Fibroblast of skin of left biceps (primary cell): ENCODE measurements at places on chromosomes 5 and 9.

DNA sequence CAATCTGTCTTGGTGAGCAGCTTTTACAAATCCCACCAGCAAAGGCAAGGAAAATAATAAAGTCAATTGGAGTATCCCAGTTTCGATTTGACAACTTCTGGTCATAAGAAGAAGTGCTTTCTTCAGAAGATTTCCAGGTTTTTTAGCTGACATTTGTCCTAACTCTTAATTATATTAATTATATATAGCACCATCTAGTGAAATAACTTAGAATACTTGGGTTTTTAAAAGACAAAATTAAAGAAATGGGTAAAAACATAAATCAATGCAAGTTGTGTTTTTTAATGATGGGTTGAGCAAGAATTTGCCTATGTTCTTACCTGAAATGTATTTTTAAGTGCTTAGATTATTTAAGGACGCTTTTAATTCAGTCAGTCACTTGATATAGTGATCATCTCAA, 421.8 kb downstream of the ACTL7B start:
- DNase-seq: no peak

GRCh38 chr9:75186767-75187380, 98.6 kb downstream of the OSTF1 start:
- DNase-seq: no peak

GRCh38 chr5:59661311-59661710, 232.2 kb downstream of the PDE4D start:
- DNase-seq: no peak

GRCh38 chr5:15034379-15034778, 162.8 kb upstream of the ANKH start:
- DNase-seq: no peak

DNA sequence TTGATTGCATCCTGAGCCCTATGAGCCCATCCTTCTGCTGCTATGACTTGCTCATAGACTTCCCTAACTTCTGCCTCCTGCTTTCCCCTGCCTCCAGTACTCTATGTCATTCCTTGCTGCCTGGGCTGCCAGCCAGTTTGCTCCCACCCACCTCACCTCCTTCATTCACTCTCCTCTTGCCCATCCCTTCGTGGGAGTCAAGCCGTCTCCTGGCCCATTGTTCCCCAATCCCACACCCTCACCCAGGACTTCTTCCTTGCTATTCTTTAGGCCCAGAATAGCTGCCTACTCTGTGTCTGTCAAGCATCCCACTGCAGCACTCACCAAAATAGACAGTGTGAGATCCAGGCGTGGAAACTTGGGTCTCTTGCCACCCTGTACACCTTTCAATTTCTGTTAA, 131.0 kb downstream of the RASGRF2 start:
- DNase-seq: no peak

DNA sequence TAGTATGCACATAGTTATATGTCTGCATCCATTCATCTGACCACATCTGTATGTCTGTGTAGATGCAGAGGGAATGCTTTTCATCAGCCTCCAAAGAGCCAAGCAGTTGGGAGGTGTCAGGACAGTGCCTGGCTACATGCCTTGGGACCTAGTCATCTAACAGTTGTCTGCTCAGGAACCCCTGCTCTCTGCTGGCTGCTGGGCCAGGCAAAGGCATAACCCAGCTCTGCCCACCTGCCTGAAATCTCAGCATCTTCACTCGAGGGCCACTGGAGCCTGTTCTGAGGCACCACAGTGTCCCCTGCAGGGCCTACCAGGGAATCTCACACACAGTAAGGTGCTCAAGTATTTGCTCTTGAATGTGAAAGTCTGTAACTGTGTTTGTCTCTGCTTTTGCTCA, 3.7 kb downstream of the C9orf50 start:
- DNase-seq: no peak

DNA sequence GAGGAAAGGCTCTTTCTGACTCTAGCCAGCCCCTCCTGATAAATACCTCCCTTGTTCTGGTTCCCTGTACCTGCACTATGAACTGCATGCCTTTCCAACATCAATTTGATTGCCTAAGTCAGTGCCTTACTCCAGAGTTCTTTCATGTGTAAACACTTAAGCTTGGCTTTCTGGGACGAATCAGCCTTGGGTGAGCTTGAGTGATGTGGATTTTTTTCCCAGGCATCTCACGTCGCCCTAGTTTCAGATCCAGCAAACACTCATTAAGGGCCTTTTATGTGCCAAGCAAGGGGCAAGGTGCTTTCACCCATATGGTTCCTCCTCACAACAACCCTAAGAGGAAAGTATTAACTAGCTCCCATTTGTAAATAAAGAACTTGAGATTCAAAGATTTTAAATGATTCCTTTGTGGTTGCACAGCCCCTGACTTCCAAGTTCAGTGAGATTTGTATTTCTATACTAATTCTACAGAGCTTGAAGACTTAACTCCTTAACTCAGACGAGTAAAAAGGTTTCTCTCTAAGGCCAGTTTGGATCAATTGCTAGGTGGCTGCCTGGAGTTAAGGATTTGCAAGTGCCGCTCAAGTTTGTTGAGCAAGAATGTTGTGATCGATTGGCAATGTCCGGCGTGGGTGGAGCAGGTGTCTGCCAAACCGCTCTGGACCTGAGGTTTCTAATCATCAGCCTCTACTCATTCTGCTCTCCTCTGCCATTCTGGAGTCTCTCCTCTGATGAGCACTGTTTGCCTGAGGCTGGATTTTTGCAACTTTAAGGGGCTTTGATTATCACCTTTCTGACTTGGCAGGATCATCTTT, 20.2 kb upstream of the TJP2 start:
- no peak for DNase-seq

- DNase-seq: no peak
These were observed 67.0 kb upstream of the SIMC1 start for GRCh38 chr5:176171171-176171760.

GRCh38 chr9:99660191-99660636, 161.5 kb upstream of the NR4A3 start:
- no peak for DNase-seq

DNA sequence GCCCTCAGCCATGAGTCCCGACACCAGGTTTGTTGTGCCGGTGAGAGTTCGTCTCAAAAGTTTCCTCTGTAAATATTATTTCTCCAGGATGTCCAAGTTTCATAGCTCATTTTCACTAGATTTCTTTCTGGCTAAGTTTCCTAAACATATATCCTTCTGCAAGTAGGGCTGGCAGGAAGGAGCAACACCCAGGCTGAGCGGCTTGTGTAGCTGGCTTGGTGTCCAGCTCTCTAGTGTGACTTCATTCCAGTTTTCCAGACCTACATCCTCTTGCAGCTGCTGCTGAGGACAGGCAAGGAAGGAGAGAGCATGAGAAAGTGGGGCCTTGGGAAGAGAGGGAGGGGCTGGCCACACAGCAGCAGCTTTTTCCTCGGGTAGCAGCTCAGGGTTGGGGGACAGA, 80.3 kb downstream of the FGF1 start:
- DNase-seq: no peak

- no peak for DNase-seq
These were observed 333.9 kb upstream of the TLE4 start for GRCh38 chr9:79237861-79238260.

DNA sequence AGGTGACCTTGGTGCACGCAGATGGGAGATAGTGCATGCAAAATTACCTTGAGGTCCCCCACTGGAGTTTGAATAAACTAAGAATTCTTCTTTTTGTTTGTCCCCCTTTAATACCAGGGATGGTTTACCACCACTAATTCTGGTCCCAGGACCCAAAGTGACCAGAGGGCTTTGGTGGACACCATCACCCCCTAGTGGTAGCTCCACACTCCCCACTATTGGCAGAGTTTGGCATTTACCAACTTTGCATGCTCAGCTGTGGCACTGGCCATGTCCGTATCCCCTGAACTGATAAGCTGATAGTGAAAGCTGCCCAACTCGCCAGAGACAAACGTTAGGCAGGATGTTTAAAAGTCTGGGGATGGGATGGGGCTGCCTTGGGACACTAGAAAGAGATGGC, 3.3 kb downstream of the ASTN2 start:
- DNase-seq: no peak

- DNase-seq: peak; percentile 77
These were observed 123.7 kb downstream of the EBF1 start for GRCh38 chr5:158976035-158976434.
